ENCODE measurements at places on chromosomes 12 and 14.

DNA sequence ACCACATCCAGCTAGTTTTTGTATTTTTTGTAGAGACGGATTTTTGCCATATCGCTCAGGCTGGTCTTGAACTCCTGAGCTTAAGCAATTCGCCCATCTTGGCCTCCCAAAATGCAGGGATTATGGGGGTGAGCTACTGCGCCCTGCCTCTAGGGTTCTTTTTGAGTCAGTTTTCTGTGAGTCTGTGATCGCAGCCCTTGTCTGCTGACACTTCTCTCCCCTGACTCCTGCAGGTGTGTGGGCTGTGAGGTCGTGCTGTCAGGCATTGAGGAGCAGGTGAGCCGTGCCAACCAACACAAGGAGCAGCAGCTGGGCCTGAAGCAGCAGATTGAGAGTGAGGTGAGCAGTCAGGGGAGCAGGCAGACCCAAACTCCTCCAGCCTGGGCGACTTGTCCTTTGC is 6.3 kb downstream of the COPS7A start:
- DNase-seq = no peak

DNA sequence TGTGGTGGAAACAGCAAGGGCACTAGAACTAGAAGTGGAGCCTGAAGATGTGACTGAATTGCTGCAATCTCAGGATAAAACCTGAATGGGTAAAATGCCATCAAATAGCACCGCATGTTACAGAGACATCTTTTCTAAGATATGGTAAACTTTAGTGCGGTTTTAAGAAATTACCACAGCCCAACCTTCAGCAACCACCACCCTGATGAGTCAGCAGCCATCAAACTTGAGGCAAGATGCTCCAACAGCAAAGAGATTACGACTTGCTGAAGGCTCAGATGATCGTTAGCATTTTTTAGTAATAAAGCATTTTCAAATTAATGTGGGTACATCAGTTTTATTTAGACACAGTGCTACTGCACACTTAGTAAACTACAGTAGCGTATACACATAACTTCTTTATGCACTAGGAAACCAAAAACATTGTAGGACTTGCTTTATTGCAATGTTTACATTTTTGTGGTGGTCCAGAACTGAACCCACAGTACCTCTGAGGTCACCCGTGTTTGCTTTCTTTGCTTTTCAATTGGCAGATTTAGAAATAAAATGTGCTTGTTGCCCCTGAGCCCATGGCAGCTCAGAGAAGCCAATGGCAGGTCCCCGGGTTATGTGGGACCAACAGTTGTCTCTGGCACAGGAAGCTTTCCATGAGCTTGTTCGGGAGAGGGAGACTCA is 15.9 kb downstream of the GOLGA3 start:
- DNase-seq = no peak

DNA sequence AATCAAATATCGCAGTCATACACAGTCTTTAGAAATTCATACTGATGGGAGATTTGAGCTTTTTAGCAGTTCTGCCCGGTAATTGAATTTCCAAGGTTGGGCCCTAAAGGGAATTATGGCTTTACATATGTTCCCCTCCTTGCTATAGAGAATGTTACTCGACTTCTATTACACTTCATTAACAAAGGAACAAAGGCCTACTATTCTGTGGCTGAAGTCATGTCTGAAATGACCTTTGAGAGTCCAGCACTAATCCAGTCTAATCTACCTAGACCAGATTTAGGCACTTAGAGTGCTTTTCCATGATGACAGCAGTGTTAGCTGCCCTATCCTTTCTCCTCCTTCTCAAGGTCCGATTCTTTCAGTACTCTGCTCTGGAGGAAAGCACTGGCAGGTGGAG is 305.3 kb downstream of the MED13L start:
- no peak for DNase-seq

- no peak for DNase-seq
Observed at GRCh38 chr12:21129906-21130305, 1.1 kb upstream of the SLCO1B1 start.

DNA sequence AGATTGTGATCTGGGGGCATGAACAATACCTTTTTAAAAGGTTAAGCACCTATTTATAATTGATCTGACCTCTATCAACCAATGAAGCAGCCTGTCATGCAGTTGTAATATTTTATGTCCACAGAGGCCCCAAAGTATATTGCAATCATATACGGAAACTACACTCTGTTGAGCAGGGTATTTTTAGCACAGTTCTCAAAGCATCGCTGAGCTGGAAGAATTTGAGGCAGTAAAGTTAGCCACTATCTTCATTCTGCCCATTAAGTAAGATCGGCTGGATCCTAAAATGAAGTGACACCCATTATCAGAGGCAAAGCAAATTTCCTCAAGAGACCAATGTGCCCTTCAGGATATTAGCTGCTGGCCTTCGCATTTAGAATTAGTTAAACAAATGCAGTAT is 47.7 kb upstream of the GRIP1 start:
- DNase-seq = no peak

GRCh38 chr14:35341454-35341750 is 49.2 kb downstream of the PSMA6 start:
- no peak for DNase-seq

GRCh38 chr12:58584880-58585279 is 335.4 kb downstream of the LRIG3 start:
- no peak for DNase-seq

GRCh38 chr14:52266179-52266578 is 1.3 kb upstream of the PTGDR start:
- no peak for DNase-seq

DNA sequence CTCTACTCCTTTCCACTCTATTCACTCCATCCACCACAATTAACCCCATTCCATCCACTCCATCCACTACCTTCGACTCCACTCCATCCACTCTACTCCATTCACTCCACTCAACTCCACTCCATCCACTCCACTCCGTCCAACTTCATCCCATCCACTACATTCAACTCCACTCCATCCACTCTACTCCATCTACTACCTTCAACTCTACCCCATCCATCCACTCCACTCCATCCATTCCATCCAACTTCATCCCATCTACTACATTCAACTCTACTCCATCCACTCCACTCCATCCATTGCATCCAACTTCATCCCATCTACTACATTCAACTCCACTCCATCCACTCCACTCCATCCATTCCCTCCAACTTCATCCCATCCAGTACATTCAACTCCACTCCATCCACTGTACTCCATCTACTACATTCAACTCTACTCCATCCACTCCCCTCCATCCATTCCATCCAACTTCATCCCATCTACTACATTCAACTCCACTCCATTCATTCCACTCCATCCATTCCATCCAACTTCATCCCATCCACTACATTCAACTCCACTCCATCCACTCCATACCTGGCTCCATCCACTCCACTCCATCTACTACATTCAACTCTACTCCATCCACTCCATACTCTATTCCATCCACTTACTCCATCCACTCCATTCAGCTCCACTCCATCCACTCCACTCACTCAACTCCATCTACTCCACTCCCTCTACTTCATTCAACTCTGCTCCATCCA is 16.4 kb downstream of the HNF1A start:
- no peak for DNase-seq

DNA sequence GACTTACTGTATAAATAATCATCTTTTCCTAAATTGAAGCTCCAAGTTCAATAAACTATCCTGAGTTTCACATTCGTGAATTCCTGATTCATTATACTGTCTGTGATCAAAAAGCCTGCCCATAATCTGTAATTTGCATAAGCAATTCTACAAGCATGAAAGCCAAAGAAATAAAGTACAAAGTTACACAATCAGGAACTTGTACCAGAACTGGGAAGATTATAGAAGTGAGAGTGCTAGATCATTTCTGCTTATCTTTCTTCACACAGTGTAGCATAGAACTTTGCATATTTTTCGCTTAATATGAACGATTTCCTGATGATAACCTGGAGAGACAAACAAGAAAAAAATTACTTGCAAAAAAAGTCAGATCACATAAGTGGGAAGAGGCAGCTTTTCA is 308.2 kb downstream of the C12orf50 start:
- DNase-seq = no peak

- no peak for DNase-seq
Observed at GRCh38 chr12:26101350-26101734, 23.5 kb downstream of the BHLHE41 start.

- DNase-seq = no peak
Observed at GRCh38 chr12:29455087-29455486, 42.4 kb downstream of the OVCH1 start.

DNA sequence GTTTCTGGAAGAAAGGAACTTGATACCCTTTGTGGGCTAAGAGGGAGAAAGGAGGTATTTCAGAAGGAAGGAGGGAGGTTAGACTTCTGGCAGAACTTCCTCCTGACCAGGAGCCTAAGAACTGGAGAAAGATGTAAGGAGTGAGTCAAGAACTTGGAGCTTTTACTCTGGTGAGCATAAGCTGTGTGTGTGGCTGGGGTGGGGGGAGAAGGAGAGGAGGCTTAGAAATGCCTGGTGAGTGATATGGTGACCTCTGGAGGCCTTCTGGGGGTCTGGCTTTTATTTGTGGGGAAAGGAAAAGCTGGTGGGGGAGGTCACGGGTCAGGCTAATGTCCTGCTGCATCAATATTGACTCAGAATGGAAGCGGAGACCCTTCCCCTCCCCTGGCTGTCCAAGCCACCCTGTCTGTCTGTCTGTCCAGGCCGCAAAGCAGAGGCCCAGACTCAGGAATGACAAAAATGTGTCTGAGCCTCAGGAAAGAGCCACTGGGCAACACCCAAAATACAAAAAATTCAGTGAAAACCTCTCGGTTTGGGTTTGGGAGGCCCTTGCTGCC is 4.8 kb downstream of the LRP1 start:
- no peak for DNase-seq
